ENCODE measurements at places on chromosomes 5 and 9. TPM values are rescaled to one million over a fixed set of nuclear protein-coding genes. Genes with fewer than 3 reads are reported as not detected.

DNA sequence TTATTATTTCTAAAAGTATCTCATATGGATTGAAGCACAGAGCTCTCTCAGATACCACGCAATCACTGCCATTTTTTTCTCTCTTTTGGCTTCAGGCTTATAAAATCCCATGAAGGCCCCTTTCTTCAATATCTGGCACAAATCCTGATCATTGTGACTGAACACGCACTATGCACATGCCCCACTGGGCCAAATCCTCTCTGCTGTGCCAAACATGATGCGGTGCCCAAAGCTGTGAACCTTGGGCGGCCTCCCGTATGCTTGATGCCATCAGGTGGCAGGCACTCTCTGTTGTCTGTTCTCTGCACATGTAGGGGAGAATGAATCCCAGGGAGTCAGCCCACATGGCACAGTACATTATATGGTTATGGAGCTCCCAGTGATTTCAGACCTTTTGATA lies 375.0 kb upstream of the RGMB start:
- DNase-seq: no peak

GRCh38 chr9:16526380-16526779 lies 344.1 kb downstream of the BNC2 start:
- no peak for DNase-seq

DNA sequence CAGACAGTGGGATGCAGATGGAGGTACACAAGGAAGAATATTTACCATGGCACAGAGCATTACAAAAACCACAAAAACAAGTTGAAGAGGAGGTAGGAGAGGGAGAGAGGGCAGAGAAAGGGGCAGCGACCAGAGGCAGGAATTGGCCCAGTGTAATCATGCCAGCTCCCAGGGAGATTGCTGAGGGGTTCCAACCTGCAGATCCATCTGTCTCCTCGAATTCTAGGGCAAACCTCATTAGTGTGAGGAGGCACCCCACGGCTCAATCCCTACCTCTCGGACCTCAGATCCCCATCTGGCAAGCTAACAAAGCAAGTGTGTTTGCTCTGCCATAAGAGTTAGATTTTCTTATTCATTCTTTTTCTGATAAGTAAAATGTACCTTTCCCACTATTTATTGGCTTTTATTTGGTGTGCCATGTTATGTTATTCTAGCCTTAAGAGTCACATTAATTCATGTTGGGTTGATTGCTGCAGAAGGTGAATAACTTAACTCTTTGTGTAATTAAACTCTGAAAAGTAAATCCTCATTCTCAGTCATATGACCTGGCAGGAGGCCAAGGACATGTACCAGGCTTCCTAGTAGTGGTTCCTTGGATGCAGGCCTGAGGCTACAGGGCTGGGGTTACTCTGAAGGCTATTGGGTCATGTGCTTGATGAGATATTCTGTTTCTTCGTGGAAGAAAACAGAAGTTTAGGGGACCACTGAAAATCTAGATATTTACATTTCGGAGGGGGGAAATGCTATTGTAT lies 315.2 kb upstream of the ATP10B start:
- DNase-seq: no peak

GRCh38 chr5:158389786-158390185 lies 530.8 kb upstream of the CLINT1 start:
- no peak for DNase-seq

- peak; percentile 66 for DNase-seq
These were observed 374.7 kb upstream of the WWC1 start for GRCh38 chr5:167916706-167917105.

DNA sequence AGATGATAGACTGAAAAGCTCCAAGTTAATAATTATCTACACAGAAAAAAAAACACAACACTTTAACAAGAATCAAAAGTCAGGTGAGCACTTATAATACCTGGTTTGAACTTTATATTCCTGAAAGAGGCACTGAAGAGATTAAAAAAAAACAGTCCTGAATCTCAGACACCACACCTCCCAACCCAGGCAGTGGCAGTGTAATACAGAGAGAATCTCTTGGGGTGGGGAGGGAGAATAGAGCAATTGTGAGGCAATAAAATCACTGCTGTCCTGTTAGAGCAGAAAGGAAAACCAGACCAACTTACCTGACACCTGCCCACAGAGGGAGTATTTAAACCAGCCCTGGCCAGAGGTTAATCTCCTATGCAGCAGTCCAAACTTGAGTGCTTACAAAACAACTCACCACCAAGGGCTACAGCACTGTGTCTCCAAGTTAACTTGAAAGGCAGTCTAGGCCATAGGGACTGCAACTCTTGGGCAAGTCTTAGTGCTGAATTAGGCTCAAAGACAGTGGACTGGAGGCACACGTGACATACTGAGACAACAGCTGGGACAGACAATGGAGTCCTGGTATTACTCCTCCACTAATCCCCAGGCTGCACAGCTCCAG lies 54.2 kb downstream of the SLCO4C1 start:
- peak; percentile 49 for DNase-seq

DNA sequence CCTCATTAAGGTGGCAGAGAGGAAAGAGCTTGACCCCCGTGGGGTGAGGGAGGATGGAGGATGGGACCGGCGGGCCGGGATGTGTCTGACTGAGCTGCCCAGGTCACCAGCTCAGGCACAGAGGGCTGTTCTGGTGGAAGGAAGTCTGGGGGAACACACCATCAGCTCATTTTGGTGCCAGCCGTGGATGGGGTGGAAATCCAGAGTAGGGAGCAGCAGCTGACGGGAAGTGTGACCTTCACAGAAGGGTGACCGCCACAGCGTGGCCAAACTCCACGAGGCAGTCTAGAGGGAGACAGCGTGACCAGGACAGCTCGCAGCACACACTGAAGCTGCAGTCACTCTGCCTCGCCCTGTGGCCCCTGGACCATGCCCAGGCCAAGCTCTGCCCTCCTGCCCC lies 45.3 kb upstream of the PHYKPL start:
- DNase-seq: no peak

DNA sequence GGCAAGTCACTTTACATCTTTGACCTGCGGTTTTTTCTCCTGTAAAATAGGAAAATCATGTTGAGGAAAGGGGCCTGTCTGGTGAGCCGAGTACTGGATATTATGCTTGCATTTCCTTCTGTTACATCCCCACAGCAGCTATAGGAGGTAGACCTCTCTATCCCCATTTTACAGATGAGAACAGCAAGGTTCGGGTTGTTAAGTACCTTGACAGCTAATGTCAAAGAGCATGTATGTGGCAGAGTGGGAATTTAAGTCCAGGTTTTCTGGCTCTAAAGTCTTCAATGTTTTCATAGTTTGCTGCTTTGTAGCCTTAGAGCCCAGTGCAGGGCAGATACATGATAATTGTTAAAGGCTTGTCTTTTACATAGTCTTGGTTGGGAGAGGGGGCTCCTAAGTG lies 2.8 kb downstream of the TMEM268 start:
- no peak for DNase-seq

DNA sequence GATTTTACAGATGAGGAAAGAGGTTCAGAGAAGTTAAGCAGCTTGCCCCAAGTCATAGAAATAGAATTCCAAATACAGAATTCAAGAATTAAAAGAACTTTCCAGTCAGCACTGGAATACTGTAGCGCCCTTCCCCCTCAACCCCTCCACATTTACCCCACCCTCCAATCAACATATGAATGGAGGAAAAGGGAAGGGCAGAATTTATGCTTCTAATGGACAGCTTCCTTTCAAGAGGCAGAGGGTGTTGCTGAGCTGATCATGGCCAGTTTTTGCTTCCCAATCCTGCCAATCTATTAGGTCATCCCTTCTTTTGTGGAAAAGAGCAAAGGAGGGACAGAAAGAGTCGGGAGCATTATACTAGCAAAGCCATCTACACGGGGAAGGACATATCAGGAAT lies 39.1 kb upstream of the ANKRD31 start:
- no peak for DNase-seq

GRCh38 chr5:151461312-151461711 lies 13.9 kb downstream of the SLC36A1 start:
- DNase-seq: no peak

Gene PCDHGB1
- 1.9 TPM for total RNA-seq

GRCh38 chr5:39760385-39761198 lies 335.8 kb upstream of the DAB2 start:
- no peak for DNase-seq

DNA sequence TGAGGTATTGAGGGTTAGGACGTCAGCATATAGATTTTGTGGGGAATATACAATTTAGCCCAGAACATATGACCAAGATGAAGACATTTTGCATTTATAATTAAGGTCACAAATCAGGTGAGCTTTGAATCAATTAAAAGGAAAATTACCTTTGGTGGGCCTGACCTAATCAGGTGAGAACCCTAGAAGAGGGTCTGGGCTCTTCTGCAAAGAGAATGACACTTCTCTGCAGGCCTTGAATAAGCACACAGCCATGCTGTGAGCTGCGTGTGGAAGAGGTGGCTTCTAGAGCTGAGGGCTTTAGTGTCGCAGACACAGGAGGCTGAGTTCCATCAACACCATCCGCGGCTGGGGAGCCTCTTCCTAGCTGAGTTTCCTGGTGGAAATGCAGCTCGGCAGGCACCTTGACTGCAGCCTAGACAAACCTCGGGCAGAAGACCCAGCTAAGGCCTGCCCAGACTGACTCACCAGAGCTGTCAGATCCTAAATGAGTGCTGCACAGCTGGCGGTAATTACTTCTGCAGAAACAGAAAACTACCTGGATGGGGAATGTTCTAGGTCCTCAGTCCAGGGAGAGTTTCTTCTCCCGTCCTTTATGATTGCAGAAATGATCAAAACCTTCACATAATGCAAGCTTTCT lies 287.5 kb upstream of the IRX1 start:
- DNase-seq: no peak

Gene ANGPTL2
- 17.1 TPM for total RNA-seq

- peak; percentile 83 for DNase-seq
These were observed 866 bp upstream of the SEMA6A start for GRCh38 chr5:116575326-116576052.

DNA sequence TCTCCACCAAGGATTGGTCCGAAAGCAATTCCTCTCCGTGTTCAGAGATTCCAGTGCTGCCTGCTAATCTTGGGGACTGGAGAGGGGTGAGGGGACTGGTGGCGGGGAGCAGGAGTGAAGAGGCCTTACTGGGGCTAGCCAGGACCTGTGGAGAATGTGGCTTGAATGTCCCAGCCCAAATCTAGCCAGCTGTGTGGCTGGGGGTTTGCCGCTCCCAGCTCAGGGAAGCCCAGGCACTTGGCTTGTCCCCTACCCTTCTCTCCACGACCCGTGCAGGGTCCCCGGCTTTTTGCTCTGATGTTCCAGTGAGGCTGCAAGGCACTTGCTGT lies 2.4 kb downstream of the N4BP3 start:
- no peak for DNase-seq

GRCh38 chr5:138275379-138275782 lies 960 bp upstream of the GFRA3 start:
- peak; percentile 58 for DNase-seq

DNA sequence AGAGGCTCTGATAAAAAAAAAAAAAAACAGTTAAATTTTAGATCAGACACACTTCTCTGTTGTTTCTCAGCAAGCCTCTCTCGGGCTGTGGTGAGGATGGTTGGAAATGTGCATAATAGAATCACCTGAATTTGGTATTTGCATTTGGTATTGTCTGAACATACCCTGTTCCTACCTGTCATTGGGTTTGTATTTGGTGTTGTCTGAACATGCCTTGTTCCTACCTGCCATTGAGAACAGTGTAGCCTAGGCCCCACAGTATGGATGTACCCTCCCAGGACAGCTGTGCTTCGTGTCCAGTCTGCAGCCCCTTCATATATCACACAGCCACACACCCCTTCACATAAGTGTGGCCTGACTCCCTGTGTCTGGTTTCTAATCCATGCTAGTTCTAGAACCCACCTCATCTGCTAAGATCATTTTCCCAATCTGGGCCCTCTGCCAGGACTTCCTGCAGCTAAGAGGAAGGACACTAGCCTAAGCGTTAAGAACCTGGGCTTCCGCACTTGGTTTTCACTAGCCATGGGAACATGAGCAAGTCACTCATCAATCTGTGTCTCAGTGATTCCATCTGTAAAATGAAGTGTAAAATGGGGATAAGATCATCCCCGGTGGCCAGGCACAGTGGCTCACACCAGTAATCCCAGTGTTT lies 49.2 kb downstream of the ITGA2 start:
- DNase-seq: no peak

Gene TLX3
- not detected for total RNA-seq

Gene EGFLAM
- total RNA-seq: 2.0 TPM

Gene ANKRD31
- total RNA-seq: 0.29 TPM

Gene CDH10
- total RNA-seq: 1.6 TPM

DNA sequence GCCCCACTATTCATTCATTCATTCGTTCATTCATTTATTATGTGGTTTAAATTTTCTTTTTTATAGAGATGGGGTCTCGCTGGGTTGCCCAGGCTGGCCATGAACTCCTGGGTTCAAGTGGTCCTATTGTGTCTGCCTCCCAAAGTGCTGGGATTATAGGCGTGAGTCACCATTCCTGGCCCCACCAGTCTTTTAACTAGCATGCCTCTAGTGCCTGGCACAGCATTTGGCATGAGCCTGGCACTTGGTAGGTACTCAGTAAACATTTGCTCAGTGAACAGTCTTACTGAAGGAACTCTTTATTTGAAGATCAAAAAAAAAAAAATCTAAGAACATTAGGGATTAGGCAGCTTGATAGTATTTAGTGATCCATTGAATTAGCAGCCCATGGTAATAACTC lies 98.1 kb downstream of the KDM4C start:
- DNase-seq: no peak

GRCh38 chr9:77131399-77131798 lies 45.9 kb upstream of the VPS13A start:
- no peak for DNase-seq

DNA sequence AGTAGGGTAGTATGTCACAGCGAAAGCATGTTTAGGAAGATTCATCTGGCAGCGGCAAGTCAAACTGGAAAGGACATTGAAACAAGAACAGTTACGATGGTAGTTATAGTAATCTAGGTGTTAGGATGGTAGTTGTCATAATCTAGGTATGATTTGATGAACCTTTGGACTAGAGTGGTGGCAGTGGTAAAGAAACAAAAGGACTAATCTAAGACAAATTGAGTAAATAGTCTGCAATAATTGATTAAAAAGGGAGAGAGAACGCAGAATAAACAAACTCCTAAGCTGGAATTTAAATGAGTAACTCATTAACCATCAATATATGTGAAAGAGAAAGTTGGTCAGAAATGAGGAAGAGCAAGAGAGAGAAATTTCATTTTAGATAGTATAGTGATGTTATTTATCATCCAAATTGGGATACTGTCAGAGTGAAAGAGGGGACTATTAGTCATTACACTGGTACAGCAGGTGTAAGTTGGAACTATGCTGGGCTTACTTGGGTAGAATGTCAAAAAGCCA lies 56.8 kb downstream of the MTREX start:
- no peak for DNase-seq

DNA sequence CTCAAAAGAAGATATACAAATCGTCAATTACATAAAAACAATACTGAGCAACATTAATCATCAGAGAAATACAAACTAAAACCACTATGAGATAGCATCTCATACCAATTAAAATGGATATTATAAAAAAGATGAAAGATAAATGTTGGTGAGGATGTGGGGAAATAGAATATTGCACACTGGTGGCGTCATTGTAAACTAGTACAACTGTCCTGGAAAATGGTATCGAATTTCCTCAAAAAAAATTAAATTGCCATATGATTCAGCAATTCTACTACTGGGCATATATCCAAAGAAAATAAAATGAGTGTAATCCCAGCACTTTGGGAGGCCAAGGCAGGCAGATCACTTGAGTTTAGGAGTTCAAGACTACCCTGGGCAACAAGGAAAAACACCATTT lies 326.0 kb upstream of the FTMT start:
- DNase-seq: no peak

Gene TESK1
- 30.7 TPM for total RNA-seq

Data from endodermal cell (in vitro differentiated cells).